ENCODE measurements at places on chromosomes 4 and X.

- no peak for DNase-seq
Observed at GRCh38 chr4:121182296-121182695, 18.2 kb upstream of the TNIP3 start.

- DNase-seq: peak; percentile 7
Observed at GRCh38 chr4:183600189-183600685, 58.7 kb downstream of the RWDD4 start.

DNA sequence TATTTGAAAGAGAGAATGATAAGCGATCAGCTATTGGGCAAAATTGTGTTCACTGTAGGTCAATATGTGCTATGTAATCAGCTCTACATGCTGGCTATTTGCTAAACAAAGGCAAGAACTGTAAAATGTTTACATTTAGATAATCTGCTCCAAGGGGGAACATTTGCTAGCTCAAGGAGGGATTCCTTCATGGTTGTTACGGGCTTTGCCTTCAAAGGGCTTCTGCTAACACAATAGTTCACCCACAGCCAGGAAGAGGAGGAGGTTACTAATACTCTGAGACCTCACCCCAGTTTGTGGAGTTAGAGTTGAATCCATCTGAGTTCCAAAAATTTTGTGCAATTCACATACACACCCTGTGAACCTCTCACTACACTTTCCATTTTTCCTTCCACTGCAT, 107.6 kb upstream of the BMP3 start:
- no peak for DNase-seq

GRCh38 chrX:131812847-131813825, 210.0 kb upstream of the STK26 start:
- peak; percentile 50 for DNase-seq

GRCh38 chr4:123438031-123438430, 41.4 kb downstream of the SPRY1 start:
- no peak for DNase-seq

DNA sequence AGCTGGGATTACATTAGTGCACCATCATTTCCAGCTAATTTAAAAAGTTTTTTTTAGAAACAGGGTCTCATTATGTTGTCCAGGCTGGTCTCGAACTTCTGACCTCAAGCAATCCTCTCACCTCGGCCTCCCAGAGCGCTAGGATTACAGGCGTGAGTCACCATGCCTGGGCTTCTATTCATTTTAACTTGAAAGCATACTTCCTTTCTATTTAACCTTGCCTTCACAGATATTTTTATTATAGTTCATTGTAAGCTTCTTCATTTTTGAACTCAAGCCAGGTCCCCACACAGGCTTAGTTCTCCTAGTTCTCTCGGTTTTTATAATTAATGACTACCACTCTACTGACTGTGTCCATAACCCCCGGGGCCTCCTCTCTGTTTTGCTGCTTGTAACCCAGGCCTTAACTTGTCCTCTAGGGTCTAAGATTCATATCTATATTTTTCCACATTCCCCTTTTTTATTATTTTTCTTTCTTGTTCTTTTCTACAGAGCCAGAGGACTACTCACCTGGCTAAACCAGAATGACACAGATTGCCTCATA, 50.7 kb downstream of the SNX12 start:
- no peak for DNase-seq

GRCh38 chr4:68082758-68083157, 46.9 kb downstream of the TMPRSS11F start:
- DNase-seq: no peak

DNA sequence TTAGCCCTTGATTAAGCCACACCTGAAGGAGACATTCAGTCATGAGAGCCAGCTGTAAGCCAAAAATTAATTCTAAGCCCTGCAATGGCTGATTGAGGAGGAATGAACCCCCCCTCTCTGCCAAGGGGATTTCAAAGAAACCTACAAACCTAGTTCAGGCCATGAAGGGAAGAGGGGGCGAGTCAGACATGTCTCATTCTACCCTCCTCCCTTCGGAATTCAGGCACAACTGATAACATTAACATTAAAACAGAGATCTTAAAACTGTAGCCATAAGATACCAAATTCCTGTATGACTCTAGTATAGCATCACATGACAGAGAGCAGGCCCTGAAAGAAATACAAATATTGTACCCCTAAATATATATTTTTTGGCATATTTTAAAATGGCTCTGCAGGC, 40.4 kb upstream of the AFAP1 start:
- DNase-seq: no peak

DNA sequence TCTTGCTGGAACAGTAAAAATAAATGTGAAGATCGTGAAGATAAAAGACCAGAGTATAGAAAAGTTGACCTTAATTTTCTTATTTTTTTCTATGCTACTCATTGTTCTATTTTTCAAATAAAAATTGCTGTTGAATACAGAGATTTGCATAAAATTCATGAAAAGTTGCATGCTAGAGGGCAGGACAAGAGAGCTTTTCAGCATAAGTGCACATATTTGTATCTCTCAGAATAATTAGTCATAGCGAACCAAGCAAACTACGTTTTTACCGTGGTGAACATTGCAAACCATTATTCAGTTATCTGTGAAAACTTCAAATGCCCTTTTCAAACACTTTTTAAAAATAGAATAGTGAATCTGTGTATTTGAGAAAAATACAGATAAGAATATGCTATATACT, 26.4 kb upstream of the AFF2 start:
- DNase-seq: no peak

DNA sequence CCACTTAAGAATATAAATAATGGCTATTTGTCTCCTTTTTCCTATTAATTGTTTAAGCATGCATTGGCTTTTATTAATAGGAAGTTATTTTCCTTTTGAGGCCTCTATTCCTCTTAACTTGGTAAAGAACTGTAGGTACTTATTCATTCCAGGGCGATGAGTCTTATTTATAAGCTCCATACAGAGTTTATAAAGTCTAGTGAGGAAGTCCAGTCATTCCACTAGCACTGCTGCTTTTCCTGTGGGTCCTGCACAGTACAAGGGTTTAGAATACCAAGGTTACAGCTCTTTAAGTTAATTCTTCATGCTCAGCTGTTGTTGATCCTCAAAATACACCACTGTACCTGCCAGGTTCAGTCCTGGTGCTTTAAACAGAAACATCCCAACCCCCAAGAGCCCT, 28.5 kb upstream of the WNK3 start:
- DNase-seq: no peak

- DNase-seq: no peak
Observed at GRCh38 chr4:37236165-37236564, 8.4 kb upstream of the NWD2 start.

DNA sequence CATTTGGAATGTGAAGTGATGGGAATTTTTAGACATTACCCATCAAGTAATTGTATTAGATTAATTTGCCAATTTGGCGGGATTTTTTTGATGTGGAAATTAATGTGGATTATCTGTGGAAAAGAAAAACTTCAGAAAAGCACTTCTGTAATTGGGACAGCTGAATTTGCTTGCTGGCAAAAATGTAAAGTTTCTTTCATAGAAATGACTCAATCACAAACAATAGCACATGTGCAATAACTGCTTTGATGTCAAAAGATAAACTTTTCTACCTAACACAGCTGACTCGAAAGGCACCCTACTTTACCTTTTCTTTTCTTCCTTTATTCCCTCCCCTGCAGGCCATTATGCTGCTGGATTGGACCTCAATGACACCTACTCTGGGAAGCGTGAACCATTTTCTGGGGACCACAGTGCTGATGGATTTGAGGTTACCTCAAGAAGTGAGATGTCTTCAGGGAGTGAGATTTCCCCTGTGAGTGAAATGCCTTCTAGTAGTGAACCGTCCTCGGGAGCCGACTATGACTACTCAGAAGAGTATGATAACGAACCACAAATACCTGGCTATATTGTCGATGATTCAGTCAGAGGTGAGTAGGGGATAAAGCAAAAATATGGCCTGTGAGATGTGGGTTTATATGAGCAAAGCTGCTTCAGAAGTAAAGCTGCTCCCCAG, 1.4 kb downstream of the AREG start:
- DNase-seq: no peak

- no peak for DNase-seq
Observed at GRCh38 chr4:64417974-64418373, 8.7 kb upstream of the TECRL start.

DNA sequence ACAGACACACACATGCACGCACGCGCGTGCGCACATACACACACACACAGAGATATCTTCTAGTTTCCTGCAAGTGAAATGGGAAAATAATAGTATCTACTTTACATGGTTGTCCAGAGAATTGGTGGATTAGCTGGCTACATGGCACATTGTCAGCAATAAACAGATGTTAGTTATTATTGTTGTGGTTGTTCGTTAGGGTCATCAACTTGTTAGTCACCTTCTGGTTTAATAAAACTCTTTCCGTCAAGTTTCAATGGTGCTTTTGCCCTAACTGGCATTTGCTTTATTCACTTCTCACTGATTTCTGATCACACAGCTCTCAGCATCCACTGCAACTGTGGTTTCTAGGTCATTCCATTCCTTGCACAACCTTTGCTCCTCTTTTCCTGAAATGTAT, 25.4 kb upstream of the RASL11B start:
- no peak for DNase-seq

- no peak for DNase-seq
Observed at GRCh38 chr4:14920237-14920636, 82.0 kb upstream of the CPEB2 start.

GRCh38 chr4:151104621-151105020, 5.2 kb downstream of the RPS3A start:
- no peak for DNase-seq
